ENCODE measurements at places on chromosomes 3 and 15. TPM values are rescaled to one million over a fixed set of nuclear protein-coding genes. Genes with fewer than 3 reads are reported as not detected.

DNA sequence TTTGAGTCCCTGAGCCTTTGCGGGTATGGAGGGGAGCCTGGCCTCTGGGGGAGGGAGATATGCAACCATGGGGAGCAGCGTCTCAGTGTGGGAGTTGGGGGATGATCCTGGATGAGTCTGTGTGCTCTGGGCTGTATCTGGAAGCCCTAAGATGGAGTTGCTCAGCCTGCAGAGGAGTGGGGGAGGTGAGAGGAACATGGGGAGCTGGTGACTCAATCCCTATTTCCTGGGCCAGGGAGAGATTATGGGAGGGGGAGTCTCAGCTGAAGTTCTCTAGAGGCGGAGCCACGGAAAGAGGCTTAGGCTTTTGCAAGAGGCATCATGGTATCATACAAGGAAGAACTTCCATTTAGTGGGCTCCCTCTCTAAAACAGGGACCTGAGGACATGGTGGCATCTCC, 59.5 kb upstream of the TMEM115 start:
- DNase-seq: no peak

DNA sequence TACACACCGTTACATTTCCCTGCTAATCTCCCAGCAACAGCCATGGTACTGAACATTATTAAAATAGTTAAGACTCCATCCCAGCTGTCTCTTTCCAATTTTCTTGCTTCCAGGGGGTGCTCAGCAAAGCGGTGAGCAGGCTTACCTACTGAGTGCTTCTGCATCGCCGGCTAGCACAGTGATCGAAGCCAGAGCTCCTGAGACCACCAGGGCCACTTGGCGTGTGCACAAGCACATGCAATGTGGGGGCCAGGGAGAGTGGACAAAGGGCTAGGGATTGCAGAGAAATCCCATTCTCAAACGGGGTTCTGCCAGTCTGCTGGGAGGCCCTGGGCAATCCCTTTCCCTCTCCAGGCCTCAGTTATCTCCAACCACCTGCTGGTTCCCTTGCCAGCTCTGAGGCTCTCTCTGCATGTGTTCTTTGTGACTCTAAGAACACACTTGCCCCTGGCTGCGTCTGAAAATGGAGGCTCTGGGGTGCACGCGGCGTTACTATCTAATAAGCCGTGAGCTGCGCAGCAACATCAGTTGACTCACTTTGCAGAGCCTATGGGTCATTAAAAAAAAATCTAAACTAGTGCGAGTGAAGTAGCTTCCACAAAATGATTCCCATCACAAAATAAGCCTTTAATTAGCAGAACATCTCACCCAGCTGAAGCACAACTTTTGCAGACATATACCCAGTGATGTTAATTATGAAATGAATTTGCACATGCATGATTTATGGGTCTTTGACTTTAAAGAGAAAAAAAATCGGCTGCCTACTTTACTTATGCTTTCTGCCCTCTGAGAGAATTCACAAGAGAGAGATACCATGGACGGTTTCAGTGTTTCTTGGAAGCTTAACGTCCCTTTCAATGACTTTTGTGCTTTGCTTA, 271.5 kb downstream of the TLE3 start:
- DNase-seq: no peak

DNA sequence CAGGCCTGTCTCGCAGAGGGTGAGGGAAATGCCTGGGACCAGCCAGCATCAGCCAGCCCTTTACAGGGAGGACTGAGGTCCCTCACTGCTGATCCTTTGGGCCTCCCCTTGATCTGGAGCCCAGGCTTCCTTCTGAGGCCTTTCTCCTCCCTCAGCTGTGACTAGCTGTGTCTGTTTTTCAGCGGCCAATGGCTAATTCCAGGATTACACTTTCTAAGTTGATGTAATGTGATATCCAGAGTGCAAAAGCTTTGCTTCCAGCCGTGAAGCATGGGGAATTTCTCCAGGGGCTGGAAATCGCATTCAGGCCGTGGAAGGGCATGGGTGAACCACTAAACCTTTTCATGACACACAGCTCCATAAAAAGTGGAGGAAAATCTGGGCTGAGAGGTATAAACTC, 157.6 kb downstream of the SHQ1 start:
- DNase-seq: no peak

DNA sequence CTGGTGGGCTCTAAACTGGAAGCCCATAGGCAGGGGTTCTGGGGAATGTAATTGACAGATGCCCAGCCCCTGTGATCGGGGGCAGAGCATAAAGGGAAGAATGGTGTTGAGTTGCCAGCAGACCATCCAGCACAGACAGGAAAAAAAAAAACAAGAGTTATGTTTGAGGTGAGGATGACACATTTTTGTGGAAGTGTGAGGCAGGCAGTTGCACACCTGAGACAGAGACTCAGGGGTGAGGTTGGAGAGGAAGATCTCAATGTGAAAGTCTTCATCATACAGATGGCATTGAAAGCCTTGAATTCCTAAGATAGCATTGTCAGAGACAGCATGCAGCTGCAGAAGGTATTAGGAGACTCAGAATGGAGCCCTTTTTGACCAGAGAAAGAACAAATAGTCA, 18.6 kb upstream of the ST8SIA2 start:
- DNase-seq: no peak

DNA sequence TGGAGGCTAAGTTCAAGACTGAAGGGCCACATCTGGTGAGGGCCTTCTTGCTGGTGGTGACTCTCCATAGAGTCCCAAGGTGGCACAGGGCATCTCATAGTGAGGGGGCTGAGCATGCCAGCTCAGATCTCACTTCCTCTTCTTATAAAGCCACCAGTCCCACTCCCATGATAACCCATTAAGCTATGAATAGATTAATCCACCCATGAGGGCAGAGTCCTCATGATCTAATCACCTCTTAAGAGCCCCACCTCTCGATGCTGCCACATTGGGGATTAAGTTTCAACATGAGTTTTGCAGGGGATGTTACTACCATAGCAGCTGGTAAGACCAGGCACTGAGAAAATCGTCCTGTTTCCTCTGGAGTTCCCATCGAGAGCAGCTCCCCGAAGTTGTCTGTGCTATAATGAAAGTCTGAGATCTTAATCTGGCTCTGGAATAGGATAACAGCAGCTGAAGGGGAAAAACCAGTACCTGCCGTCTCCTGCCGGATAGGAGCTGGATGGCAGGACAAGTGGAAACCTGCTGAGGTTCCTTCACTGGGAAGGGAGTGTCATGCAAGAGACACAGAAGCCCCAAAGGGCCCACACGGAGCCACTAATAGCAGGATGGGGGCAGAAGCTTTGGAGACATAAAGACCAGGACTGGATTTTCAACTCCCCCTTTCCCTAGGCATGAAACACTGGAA, 79.5 kb upstream of the EPHB3 start:
- DNase-seq: no peak

GRCh38 chr3:172098698-172099494, 59.5 kb downstream of the FNDC3B start:
- DNase-seq: no peak

DNA sequence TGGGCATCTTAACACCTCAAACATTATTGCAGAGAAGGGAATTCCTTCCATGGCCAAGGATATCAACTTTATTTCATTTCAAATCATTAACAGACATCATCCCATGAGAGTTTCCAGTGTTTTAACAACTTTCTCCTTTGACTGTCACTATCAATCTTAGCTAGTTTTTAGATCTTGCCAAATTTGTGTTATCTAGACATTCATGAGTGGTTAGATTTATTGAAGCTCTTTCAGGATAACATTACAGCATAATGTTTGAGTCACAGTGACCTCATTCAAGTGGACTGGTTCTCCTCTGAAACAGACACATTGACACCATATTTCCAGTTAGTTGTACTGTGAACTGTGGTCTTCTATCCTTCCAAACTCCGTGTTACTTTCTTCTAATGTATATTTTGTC, 8.6 kb upstream of the TNFAIP8L3 start:
- DNase-seq: no peak

- DNase-seq: no peak
Measured at GRCh38 chr3:52221141-52221562, 4.3 kb downstream of the TLR9 start.

GRCh38 chr3:181912384-181912783, 200.7 kb downstream of the SOX2 start:
- DNase-seq: no peak

DNA sequence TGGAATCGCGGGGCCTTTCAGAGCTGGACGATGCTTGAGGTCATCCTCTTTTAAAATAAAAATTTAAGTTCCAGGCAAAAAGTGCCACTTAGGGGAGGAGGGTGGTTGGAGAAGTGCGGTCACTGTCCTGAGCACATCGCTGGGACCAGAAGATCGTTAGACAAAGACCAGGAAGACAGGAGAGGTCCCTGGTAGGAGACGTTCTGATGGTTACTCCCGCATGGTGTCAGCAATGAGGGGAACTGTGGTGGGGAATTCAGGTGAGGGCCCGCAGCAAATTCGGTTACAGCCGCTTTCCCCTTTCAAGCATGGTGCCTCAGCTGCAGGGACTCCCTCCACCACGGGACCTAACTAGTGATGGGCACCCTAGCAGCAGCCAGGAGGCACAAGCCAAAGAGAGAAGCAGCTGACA, 1.0 kb upstream of the ISY1 start:
- no peak for DNase-seq

DNA sequence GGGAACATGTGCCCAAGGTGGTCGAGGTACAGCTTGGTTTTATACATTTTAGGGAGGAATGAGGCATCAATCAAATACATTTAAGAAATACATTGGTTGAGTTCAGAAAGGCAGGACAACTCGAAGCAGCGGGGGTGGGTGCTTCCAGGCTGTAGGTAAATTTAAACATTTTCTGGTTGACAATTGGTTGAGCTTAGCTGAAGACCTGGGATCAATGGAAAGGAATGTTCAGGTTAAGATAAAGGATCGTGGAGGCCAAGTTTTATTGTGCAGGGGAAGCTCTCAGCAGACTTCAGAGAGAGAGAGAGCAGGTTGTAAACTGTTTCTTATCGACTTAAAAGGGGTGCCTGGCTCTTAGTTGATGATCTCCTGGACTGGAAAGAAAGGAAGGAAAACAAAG, 11.3 kb downstream of the CPN2 start:
- no peak for DNase-seq

- DNase-seq: no peak
Measured at GRCh38 chr3:14863333-14864100, 44.8 kb downstream of the FGD5 start.

GRCh38 chr3:106850437-106850836, 526.8 kb upstream of the CCDC54 start:
- DNase-seq: no peak

GRCh38 chr15:81160312-81161159, 26.5 kb downstream of the CFAP161 start:
- peak; percentile 7 for DNase-seq

DNA sequence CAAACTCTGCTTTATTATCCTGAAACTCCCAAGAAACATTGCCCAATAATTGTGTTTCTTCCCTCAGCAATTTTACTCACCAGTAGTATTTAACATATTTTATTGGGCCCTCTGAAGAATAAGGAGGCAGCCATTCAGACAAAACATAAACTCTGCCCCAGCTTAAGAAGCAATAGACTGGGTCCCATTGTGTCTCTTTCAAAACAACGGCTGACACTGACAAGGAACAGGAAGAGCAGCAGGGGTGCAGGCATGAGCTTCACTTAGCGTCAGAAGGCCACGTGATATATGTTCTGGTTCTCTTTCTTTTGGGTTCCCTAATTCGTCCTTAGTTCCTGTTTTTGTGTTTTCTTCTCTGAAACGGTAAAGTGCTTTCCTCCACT, 242.3 kb downstream of the FHIT start:
- DNase-seq: no peak

- DNase-seq: no peak
Measured at GRCh38 chr15:89003865-89004725, 84.2 kb upstream of the ABHD2 start.

- DNase-seq: no peak
Measured at GRCh38 chr15:83283813-83284558, 478 bp downstream of the BNC1 start.

The ITIH1 gene
- 0.35 TPM for polyA plus RNA-seq

The PPARG gene
- polyA plus RNA-seq: 24.1 TPM

The ELL3 gene
- polyA plus RNA-seq: 3.9 TPM

The WDR72 gene
- polyA plus RNA-seq: 67.7 TPM

The DUSP7 gene
- 15.7 TPM for polyA plus RNA-seq

The RASGRF1 gene
- 0.21 TPM for polyA plus RNA-seq
